ENCODE measurements at places on chromosomes 3 and 15.

- no peak for DNase-seq
Observed at GRCh38 chr15:100216182-100216581, 125.6 kb downstream of the ADAMTS17 start.

DNA sequence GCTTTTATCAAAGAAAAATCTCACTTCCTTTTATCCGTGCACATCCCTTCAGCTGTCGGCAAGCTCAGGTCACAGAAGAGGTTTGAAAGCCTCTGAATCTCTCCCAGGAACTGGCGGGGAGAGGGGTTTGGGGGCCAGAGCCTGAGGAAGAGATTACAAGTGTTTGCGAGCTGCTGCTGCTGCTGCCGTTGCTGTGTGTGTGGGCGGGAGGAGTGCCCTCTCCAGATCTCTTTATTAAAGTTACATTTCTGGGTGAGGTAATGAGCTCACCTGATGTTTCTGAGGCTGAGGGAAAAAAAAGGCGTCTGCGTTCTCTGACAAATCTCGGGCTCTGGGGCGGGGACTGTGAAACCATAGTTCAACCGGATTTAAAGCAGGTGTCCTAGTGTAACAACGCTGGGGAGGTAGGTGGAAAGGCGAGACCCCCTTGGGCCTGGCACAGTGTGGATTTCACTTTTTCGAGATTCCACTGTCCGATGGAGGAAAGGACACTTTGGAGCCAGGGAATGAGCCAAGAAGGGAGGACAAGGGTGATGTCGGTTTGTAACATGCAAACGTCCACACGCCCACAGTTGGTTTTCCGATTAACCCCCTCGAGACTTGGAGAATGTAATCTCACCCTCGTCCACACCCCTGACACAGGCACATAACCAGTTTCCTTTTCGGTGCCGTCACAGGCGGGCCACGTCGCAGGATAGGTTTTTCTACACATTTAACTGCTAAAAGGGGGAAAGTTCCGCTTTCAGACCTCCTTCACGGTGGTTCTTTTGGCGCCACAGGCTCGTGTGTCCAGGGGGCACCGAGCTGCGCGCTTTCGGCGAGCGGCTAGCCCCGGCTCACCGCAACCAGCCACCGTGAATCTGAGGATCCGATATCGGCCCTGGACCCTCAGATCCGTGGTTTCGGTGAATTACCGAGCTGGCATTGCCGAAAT, 2.1 kb downstream of the ALCAM start:
- DNase-seq = peak; percentile 83

- DNase-seq = no peak
Observed at GRCh38 chr15:64455961-64456371, 4.4 kb upstream of the ZNF609 start.

DNA sequence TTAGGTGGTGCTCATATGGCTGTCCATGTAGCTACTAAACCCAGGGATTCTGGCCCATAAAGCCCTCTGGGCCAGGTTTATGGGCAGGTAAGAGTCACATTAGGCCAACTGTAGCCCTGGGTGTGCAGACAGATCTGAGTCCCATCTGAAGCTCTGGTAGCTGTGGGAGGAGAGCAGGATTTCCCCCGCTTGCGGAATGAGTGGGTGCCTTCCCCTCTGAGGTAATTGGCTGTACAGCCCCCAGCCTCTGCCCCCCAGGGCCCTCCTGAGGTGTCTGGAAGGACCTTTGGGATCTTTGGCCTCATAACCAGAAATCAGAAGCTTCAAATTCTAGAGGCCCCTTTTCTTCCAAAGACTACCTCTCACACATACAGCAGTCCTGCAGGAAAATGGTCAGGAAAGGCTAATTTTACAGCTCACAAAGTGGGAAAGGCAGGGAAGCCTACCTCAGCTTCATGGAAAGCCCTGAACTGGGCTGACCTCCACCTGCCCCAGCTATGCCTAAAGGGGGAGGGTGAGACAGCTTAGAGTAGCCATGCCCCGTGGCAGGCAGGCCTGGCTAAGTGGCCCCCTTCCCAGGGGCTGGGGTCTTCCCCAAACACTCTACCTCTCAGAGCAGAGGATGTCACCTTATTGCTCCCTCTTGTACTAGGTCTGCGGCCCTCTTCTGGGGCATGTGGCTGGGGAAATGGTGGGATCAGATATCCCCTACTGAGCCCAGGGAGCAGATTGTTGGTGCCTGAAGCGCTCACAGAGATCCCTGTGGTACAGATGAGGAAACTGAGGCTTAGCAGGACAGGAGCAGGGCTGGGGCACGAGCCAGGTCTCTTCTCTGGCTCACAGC, 16.8 kb downstream of the HEMK1 start:
- DNase-seq = no peak

DNA sequence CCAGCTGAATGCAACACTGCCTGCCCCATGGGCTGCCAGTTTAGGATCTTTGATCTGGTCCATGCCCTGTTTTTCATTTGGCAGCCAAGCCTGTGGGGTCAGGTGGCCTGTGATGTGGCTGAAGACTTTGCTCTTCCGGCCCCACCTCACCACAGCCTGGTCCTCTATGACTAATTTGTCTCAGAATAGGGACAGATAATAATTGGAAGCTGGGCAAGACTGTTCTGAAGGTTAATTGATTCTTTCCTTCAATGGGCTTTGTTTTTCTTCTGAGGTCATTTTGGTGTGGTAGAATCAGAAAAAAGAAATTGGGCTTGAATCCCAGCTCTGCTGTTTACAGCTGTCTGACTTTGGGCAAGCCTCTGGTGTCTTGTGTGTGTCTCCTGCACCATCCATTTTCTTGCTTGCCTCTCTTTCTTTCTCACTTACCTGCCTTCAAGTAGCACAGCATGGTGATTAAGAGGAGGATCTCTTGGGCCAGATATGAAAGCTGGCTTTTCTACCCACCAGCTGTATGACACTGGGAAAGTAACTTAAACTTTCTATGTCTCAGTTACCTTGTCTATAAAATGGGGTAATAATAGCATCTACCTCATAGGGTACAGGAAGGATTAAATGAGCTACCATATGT, 24.2 kb downstream of the ABHD2 start:
- peak; percentile 81 for DNase-seq

DNA sequence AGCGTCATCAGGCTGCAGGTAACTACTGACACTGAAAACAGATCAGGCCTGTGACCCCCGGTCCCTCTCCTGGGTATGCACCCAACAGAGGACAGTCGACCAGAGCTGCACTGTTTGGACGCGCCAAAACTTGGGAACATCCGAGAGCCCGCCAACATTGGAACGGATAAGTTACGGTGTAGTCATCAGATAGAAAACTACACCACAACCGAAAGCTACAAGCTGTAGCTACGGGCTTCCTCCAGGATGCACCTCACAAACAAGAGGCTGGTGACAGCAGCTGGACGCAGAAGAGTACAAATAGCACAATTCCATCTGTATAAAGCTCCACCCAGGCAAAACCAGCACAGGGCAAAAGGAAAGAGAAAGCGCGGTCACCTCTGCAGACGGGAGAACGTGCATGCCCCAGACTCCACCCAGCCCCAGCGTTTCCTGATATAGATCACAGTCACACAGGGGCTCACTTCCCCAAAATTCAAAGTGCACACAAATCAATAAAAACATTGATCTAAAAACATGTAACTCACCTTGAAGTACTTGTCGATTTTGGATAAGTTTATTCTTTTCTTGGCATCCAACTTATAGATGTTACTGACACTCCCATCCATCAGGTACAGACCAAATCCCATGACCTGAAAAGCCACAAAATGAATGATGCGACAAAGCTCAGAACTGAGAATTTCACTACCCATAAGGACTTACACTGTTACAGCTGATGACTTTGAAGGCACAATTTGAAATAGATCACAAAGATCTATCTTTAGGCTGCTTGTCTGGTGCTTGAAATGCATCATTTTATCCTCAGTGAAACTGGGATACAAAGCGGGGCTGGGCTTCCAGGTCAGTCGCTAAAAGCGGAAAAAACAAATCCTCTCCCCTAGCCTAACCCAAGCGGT, 43.3 kb downstream of the CYFIP1 start:
- DNase-seq = no peak

DNA sequence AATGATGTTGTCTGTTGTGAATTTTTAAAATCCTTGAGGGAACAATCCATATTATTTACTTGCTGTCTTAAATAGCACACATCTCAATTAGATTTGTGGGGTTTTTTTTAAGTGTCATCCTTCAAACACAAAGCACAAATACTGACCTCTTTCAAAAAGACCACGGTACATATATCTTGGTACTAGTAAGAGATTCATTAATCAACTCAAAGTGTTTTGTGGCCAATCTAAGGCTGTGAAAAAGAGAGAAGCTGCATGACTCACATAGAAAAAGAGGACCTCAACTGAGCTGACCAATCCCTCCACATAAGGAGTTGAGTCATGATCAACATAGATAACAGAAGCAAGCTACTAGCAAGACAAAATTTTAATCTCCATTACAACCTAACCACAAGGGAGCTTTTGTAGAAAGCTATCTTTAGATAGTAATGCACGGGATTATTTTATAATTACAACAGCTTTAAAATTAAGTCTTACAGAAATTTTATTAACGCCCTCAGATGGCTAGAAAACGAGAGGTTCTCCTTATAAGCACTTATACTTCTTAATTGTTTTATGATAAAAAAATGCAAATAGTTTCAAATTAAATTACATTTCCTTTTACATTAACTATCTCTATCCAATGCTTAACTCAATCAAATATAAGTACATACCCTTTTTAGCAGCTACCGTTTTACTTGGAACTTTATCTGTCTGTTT, 60.5 kb downstream of the TOP2B start:
- peak; percentile 86 for DNase-seq

DNA sequence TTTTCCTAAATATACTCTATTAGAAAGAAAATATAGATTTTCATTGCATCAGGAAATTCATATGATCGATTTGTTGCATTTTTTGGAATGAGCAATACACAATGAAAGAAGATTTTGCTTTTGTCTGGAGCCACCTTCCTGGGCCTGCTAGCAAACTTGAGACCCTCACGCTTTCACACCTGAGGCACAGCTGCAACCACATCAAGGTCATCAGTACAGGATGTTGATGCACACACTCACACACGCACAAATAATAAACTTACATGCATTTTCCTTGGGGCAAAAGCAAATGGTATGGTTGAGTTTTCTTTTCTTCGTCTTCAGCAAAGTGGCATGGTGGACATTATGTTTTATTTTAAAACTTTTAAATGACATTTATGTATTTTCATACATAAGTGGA, 64.8 kb upstream of the SATB1 start:
- no peak for DNase-seq

GRCh38 chr15:40511472-40512133, 40.8 kb downstream of the CHST14 start:
- DNase-seq = peak; percentile 38

- DNase-seq = peak; percentile 36
Observed at GRCh38 chr3:57556459-57557084, 498 bp downstream of the PDE12 start.
